Stimulated activated CD8-positive, alpha-beta memory T cell treated with anti-CD3 and anti-CD28 coated beads, Interleukin-4, amount 100 ng/mL, for 4 hours (primary cell): ENCODE measurements at places on chromosomes 16 and 17.

GRCh38 chr16:66660422-66661209, 35.9 kb downstream of the CMTM4 start:
- DNase-seq = no peak

DNA sequence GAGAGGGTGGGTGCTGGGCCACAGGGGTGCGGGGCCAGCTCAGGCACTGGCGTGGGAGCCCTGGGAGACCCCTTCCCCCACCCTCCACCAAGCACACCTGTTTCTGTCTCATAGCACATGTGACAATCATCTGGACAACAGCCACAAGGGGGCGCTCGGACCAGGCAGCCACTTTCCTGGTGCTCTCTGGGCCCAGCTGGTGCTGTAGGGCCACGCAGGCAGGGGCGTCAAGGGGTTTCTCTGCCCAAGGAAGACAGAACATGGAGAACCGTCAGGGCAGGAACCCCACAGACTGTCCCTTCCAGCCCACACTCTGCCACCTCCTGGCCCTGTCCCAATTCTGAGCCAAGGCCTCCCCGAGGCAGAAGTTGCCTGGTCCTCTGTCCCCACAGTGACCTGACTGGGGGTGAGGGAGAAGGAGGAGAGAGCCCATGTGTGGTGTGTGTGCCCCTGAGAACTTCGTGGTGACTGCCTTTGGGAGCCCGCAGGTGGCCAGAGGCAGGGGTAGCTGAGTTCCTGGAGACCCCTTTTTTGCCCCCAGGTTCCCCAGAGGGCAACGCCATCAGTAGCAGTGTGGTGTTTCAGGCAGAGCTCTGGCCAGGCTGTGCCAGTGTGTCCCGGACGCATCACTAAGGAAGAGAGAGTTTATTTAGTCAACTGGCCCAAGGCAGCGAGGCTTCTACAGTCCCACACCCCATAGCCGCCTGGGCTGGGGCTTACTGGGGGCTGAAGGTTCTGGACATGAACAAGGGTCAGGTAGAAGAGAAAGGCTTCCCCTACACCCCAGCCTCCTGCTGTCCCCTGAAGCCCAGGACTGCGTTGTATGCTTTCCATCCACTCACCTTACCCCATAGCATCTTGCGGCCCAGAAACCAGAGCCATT, 3.1 kb upstream of the SETD6 start:
- DNase-seq = peak; percentile 60

GRCh38 chr16:3717235-3718018, at the start of gene TRAP1:
Gene TRAP1, minus strand, starts transcription at chr16:3717524. Its CDS starts 16 bp downstream, at chr16:3717508.
- DNase-seq = peak; percentile 88

DNA sequence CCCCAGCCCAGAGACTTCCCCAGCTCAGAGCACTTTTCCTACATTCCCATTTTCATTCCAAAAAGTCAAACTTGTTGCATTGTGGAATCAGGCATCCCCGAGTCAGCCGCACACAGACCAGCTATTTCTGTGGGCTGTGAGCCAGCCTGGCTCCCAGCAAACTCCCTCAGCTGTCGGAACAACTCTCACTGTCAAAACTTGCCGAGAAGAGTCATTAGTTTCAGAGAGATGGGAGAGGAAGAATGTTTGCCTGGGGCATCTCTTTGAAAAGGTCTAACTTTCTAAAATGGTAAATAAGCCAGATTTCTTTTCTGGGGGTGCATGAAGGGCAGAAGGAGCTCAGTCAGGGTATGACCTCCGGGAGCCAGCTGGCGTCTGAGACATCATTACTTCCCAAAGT, 280.0 kb downstream of the TMEM114 start:
- DNase-seq = no peak

DNA sequence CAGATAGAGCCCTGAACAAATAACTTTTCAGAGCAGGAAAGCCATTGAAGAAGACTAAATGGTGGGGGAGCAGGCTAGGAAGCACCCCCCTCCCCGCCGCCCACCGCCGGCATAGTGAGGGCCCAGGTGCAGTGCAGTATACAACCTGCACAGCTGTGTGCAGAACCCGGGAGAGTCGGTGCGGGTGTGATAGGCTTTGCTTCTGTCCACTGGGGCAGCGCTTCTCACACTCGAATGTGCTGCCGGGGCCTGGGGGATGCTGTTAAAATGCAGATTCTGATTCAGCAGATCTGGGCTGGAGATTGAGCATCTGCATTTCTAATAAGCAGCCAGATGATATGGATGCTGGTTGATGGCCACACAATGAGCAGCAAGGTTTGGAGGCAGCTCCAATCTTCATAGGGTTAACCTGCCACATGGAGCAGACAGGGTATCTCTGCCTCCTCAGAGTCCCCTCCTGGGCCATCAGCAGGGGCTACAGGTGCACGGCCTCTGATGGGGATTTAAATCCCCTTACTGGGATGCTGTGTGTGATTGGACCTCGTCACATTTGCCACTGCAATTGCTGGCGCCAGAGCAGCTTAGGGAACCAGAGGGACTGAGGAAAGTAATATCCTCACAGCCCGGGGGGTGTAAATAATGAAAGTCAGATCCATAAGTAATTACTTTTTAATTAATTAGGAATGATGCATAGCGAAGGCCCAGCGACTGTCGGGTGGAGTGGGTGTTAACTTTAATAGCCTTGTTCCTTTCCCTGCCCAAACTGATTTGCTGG, 172.0 kb upstream of the RPL38 start:
- DNase-seq = no peak

DNA sequence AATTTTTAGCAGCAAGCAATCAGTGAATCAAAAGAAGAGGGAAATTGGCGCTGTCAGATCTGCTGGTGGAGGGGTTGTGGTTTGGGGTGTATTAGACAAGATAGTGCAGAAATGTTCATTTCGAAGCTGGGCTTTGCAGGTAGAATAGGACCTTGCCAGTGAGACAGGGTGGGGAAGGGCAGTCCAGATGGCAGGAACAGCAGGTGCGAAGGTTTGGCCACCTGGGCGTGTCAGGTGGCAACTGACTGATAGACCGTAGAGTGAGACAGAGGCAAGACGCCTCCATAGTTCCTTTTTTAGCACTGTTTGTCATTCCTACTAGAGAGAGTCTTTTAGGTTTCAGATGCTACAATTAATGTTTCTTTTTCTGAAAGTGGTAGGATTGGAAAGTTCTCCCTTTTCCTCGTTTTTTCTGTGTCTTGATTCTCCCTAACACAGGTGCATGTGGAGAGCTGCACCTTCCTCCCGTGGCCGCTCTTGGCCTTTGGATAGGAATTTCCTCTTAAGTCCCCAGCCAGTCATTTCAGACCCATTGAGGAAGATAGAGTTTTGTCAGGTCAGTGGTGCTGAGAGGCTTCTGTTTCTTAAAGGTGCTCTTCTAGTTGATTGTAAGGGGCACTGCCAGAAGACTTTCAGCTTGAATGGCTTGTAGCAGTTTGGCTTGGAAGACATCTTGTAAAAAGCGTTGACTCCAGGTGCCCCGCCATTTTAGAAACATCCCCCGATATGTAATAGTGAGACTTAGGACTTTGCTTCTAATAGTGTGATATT, 315.6 kb downstream of the SNX29 start:
- no peak for DNase-seq

GRCh38 chr16:83975590-83976260, 7.7 kb downstream of the NECAB2 start:
- DNase-seq = no peak

DNA sequence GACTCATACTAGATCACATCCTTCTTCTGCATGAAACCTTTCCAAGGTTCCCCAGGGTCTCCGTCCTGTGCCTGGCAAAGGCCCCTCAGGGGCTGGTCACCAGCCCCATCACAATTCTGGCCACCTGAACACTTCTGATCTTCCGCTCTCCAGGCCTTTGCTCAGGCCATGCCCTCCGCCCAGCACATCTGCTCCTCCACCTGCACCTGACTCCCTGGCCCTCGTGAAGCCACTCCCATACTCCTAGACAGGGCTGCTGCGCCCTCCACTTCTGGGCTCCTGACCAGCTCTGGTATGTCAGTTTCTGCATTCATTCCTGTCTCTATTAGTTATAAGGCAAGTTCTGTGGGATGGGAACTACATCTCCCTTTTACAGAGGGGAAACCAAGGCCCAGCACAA, 1.9 kb upstream of the MYL11 start:
- no peak for DNase-seq

DNA sequence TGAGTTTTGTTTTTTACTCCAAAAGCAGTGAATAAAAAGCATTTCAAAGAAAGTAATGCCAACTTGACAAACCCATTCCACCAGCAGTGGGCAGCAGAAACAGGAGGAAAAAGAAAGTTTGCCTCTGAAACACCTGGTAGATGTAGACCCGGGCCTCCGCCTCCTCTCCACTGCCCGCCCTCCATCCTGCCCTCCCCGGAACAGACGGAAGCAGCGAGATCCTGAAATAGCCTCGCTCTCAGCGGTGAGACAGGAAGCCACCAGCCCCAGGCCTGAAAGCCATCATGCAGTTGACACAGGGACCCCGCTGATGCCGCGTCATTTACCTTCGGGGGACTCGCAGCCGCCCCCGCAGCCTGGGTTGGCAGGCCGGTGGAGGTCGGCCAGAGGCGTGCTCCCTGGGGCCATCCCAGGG, 67.8 kb downstream of the C16orf78 start:
- DNase-seq = peak; percentile 18

GRCh38 chr16:66254106-66254505, 112.4 kb upstream of the CDH5 start:
- no peak for DNase-seq

- DNase-seq = no peak
These were observed 107.3 kb downstream of the SDK2 start for GRCh38 chr17:73536700-73537605.

DNA sequence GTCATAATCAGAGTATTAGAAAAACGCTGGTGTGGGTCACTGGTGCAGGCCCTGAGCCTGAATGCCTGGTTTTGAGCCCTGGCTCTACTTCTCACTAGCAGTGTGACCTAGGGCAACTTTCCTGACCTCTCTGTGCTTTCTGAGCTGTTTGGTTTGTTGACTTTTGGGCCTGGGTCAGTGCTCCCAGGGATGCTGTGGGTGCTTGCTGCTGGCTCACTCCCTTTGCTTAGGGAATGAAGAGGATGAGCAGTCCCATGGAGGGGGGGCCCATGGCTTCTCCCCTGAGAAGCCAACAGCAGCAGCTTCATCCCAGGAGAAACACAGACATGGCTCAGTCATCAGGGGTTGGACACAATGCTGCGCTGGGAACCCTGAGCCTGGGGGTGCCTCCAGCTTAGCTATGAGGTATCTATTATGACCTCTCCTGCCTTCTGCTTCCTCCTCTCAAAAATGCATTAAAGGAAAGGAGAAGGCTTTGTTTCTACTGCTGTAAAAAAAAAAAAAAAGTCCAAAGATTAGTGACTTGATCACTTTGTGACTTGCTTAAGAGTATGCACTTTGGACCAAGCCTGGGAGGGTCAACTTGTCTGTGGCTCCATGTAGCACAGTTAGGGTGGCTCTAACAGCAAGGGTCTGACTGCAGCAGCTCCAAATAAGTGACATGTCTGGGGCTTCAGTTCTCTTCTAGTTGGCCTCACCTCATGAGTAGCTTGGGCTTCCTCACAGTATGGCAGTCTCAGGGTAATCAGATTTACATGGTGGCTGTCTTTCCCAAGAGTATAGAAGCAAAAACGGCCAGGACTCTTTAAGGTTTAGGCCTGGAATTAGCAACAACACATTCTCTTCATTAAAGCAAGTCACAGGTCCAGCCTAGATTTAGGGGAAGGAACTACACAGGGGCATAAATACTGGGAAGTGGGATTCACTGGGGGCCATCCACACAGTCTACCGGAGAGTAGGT, 13.0 kb downstream of the NKD1 start:
- DNase-seq = no peak

GRCh38 chr17:6910987-6911603, 79.6 kb upstream of the TEKT1 start:
- DNase-seq = no peak

DNA sequence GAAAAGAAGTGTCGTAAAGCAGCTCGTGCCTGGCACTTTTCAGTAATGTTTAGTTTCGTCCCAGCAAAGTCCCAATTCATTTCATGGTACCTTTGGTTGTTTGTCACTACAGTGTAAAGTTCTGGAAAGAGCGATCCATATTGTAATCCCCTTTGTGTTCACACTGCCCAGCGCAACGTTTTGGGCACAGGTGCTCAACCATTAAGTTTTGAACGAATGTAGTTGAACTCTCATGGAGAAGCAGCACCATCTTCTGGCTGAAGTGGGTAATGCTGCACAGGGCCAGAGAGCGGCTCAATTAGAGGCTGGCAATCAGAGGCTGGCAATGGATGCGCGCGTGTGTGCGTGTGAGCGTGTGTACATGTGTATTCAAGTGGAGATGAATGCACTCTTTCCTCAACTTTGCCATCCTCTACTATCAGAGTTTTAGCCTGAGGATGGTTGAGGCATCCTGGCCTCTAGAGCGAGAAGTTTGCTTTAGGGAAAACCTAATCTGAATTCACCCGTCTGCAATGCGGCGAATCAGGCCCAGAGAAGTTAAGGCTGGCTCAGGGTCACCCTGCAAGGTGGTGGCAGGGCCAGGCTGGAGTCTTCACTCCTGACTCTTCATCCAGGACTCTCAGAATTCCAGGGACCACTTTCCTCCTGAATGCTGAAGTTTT, 29.9 kb downstream of the DYNLL2 start:
- DNase-seq = peak; percentile 90

GRCh38 chr17:55155856-55156560, 108.8 kb upstream of the HLF start:
- no peak for DNase-seq

GRCh38 chr16:61362585-61362984, 673.7 kb downstream of the CDH8 start:
- no peak for DNase-seq

DNA sequence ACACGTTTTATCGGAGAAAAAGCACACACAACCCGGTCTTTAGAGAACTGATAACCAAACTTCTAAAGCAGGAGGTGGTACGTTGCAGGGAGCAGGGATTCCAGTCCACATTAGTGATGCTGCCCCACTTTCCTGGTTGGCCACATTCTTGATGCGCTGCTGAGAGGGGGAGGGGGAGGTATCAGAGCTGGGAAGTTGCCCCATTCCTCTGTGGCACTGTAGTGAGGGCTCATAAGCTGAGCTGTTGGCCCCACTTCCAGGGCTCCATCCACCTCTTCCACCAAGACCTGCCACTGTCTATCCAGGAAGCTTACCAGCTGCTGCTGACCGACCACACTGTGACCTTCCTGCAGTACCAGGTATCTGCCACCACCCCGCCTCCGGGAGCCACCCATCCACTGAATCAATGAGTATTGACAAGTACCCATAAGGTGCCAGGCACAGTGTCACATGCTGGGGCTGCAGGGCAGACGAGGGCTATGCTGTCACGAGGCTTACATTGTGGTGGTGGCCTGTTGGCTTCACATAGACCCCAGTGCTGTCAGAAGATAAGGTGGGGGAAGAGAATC, 1.1 kb downstream of the TSEN54 start:
- DNase-seq = no peak

DNA sequence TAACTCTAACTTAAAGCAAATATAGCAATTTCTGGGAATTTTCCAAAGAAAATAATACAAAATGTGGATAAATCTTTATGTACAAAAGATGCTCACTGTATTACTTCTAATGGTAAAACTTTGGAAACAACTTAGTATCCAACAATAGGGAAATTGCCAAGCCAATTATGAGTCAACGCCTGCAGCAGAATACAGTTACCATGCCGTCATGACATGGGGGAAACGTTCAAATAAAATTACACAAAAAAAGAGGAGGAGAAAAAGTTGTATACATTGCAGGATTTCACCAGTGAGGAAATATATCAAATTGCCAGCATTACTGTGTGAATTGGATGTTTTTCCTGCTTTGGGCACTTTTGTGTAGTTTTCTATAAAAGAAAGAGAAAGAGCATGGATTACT, 469.6 kb downstream of the SOX9 start:
- no peak for DNase-seq
